ENCODE measurements at places on chromosomes 12 and 14.
A peak's percentile ranks its signal among the peaks of the same experiment; 100 is the strongest.

GRCh38 chr12:26188641-26189040 lies 6.7 kb upstream of the SSPN start:
- peak; percentile 30 for DNase-seq

DNA sequence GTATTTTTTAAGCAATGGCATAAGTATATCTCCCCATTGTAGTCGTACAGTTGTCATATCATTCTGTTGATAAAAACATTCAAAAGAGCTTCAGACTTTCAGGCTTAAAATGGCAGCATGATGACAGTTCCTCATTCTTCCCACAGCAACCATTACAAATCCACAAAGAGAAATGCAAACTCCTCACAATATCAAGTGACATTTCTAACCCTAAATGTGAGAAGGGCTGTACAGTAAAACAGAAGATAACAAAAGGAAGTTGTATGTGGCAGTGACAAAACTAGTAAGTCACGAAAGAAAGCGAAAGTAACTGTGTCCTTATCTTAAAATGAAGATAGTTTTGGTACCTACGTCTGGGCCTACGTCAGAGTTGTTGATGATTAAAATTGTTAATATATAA lies 46.7 kb downstream of the GXYLT1 start:
- no peak for DNase-seq

- DNase-seq, result no peak
Observed at GRCh38 chr14:51789596-51789995, 70.8 kb upstream of the GNG2 start.

DNA sequence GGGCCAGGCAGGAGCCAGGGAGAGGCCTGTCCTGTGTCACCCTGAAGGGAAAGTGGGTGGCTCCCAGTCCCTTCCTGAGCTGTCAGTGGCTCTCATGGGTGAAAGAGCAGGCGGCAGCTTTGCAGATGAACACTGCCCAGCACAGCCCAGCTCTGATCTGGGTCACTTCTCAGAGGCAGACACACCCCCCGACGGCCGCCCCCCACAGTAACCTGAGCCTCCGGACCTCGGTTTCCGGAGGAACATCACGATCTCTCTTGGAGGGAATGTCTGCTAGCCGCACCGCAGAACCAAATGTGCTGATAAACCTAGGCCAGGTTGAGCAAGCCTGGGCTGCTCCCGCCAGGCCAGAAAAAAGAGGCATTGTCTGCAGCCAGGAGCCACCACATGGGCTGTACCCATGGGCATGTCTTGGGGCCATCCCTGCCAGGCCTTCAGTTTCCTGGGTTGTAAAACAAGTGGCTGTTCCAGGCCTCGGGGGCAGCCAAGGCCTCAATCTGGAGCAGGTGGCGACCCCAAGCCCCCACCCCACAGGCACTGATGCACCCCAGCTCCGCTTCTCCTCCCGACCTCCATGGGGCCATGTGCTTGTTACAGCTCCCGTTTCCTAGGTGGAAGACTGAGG lies 57.6 kb downstream of the NCOR2 start:
- no peak for DNase-seq

DNA sequence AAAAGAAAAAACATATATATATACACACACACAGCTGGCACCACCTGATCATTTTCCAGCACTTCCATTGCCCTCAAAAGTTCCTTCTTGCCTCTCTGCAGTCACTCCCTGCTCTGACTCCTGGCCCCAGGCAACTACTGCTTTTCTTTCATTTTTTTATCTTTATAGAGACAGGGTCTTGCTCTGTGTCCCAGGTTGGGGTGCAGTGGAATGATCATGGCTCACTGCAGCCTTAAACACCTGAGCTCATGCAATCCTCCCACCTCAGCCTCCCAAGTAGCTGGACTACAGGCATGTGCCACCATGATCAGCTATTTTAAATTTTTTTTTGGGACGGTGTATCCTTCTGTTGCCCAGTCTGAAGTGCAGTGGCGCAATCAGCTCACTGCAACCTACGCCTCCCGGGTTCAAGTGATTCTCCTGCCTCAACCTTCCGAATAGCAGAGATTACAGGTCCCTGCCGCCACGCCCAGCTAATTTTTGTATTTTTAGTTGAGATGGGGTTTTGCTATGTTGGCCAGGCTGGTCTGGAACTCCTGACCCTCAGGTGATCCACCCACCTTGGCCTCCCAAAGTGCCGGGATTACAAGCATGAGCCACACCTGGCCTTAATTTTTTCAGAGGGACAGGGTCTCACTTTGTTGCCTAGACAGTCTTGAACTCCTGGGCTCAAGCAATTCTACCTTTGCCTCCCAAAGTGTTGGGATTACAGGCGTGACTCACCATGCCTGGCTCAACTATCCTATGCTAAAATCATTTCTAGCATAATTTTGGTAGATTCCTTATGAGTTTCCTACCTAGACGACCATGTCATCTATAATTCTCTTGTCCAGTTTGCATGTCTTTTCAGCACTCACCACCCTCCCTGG lies 7.8 kb downstream of the HSP90AA1 start:
- DNase-seq, result no peak

GRCh38 chr12:50387487-50387886 lies 8.9 kb downstream of the FAM186A start:
- peak; percentile 33 for DNase-seq

- no peak for DNase-seq
Observed at GRCh38 chr14:90403065-90403464, 6.2 kb downstream of the CALM1 start.

DNA sequence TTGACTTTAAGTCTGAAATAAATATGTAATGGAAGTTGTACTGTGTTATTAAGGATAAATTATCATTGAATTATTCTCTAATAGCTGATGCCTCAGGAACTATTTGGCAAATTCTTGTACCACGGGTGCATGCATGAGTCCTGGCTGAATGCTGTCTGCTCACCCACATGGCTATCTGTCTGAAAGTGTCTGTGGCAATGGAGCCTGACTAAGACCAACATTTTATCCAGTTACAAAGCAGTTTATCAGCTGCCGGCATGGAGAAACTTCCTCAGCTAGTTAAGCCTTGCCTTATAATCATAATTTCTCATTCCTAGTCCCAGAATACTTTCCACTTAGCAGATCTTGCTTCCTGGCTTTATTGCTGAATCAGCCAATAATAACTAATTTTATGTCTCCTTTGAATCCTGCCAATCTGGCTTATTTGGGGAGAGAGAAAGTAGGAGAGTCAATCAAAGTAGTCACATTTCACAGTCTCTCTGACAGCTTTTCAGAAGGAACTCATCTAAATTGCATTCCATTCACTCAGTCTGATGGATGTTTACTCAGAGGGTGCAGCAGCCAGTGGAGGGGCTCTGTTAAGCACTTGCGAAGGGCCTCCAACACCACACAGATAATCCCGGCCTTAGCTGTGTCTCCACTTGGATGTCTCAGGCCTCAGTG lies 280.6 kb upstream of the CLEC14A start:
- no peak for DNase-seq

DNA sequence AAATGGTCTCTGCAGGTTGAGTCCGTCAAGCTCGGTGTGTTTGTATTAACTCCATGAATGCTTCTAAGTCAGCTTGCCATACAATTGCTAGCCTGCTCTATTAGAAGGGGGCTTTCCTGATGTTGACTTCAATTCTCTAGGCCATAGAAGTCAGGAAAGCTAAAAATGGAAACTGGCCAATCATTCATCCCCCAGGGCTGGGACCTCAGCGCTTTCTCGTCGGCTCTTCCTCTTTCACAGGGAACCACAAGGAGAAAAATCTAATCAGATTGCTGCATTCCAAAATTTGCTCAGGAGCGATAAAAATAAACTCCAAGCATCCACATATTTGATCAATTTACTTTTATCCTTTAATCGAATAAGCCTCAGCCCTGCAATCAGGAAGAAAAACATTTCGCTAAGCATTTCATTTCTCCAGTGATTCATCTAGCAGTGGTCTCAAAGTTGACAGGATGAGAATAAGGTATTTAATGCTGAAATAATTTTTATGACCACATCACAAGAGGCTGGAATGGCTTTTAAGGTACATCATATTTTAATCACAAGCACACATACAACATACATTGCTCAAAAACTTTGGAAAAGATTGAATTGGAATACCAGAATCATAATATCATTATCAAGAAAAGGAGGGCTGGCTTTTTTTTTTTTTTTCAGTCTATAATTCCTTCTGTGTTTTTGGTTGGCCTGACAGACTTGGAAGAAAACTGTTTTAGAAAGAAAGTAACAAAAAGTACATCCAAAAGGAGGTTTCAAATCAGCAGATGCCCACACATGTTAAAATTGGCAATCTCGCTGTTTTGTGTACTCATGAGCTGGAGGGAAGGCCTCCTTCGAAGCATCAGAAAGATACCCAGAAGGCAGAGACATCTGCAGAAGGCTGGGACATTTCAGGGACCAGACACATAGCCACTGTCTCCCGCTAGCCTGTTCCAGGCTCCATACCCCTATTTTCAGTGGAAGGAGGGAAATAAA lies 316.3 kb downstream of the NUAK1 start:
- no peak for DNase-seq

DNA sequence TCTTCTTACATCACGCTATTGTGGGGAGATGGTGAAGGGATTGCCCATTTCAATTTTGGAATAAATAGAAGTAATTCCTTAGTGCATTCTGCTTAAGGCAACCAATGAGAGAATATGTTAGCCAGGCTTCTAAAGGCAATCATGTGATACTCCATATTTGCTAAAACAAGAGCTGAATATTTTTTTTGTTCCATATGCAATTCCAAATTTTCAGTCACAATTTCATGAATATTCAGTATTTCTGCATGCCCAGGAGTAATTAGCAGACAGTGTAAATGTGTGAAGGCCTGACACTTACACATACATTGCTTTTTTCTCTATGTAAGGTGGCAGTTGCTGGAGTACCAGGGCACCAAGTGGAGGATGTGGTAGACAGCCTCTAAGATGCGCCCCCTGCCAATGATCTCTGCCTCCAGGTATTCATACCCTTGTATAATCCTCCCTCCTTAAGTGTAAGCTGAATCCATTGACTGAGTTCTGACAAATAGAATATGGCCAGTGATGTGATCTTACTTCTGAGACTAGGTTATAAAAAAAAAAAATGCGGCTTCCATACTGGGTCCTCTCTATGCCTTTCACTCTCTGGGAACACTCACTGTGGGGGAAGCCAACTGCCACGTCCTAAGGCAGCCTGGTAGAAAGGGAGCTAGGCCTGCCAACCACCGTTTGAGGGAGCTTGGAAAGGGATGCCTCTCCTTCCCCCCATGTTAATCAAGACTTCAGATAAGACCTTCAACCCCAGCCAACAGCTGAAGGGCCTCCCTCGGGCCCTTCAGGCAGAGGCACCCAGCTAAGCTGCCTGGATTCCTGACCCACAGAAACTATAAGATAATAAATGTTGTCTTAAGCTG lies 62.7 kb upstream of the PTGR2 start:
- DNase-seq, result no peak

GRCh38 chr14:72608391-72609204 lies 285.3 kb downstream of the DPF3 start:
- no peak for DNase-seq

DNA sequence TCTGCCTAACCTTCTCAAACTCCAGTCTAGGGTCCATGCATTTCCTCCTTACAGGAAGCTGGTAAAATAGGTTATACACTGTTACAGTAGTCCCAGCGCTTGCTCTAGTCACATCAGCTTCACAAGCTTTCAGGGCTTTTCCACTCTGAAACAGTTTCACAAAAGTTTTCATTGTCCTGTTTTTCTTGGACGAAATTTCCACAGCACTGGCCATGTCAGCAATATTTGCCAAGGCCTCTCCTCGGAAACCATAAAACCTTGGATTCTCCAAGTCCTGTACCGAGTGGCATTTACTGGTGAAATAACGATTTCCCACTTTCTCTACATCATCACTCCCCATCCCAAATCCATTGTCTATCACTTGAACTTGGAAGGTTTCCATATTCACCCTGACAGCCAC lies 2.1 kb downstream of the MLH3 start:
- no peak for DNase-seq

DNA sequence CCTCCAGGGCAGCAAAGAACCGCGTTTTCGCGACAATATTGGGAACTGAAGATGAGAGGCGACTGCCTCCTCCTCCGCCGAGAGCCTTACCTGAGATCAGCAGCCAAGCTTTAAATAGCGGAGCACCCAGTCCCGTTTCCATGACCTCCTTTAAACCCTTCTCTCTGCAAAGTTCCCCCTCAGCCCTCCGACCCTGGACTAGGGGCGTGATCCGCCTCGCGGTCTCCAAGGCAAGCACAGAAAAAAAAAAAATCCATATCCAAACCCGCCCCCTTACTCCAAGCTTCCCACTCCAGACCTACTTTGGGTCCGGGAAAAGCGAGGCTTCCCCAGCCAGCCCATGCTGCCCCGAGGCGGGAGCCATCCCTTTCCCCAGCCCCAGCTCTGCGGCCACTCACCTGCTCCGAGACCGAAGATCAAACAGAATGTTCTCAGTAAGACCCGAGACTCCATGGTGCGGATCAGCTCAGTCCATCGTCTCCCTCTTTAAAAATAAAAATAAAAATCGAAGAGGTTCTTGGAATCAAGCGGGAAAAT lies 630 bp downstream of the NELL2 start:
- peak; percentile 82 for DNase-seq

DNA sequence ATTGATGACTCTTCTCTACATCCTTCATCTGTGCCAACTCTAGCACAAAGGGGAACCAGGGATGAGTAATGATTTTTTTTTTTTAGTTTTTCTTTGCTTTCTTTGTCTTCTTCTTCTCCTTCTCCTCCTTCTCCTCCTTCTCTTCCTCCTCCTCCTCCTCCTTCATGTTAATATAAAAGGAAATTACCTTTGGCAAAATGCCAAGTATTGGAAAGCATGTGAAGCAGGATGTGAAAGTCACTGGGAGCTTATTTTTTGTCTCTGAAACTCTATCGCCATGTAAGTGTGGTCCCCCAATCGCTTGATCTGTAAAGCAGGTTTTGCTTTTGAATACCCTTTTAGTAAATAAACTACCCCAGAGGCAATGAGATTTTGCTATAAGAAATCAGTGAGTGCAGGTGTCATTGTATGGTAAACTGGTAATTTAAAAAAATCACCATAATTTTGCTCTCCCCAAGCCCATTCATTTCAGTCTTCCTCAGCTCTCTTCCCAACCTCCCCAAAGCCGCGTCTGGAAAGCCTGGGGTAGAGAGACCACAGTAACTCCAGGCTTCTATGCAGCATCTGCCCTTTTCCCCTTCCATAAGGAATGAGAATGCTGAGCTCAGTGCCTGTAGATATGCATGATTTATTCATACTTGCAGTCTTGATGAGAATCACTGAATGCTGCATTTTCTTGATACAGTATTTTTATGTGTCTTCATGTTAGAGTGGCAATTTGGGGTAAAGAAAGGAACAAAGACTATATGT lies 388.7 kb downstream of the TMEM117 start:
- DNase-seq, result no peak

DNA sequence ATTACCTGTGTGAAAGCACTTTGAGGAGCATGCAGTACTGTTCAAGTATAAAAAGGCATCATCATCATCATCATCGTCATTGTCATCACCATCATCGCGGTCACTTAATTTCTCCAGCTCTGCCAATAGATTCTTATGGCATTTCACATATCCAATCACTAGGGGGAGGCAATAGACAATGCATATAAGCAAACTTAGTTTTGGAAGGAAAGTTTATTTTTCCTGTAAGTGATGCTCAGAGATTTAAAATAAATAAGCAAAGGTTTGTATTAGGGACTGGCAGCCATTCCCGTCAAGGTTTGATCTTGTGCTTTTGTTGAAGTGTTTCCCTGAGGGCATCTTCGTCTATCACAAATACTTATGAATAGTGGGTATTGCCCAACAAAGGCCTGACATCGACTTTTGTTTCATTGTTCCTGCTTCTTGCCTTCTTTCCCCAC lies 127.4 kb downstream of the KTN1 start:
- peak; percentile 81 for DNase-seq

Measured in DMS53 (cell line).